ENCODE measurements at places on chromosomes 12 and 14.

GRCh38 chr14:61950340-61950739 lies 188.1 kb downstream of the SNAPC1 start:
- no peak for DNase-seq

DNA sequence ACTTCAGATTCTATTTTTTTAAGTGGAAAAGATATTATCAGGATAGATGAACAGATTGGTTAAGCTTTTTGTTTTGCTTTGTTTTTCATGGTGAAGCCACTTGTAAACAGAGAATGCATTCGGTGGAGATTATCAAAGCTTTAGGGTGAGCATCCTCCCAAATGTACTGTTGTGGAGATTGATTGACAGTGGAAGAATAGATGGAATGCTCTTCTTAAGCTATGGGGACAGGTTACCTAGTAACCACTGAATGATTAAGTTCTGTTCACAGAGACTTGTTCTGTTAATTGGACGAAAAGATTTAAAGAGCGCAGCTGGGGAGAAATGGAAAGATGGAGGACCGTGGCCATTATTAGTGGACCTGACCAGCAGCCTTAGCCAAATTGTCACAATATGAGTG lies 21.8 kb upstream of the SPATA7 start:
- DNase-seq: no peak

DNA sequence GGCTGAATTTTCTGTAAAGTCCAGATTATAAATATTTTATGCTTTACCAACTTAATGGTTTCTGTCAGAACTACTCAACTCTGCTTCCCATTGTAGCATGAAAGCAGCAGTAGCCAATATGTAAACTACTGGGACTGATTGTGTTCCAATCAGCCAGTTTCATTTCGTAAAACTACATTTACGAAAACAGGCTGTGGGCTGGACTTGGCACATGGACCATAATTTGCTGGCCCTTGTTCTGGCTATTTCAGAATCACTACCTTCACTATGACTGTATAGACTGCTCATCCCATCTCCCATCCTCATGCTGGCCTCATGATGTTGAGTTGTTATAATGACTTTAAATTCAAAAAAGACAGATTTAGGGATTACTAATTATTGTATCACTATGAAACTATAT lies 38.7 kb downstream of the FAR2 start:
- no peak for DNase-seq

DNA sequence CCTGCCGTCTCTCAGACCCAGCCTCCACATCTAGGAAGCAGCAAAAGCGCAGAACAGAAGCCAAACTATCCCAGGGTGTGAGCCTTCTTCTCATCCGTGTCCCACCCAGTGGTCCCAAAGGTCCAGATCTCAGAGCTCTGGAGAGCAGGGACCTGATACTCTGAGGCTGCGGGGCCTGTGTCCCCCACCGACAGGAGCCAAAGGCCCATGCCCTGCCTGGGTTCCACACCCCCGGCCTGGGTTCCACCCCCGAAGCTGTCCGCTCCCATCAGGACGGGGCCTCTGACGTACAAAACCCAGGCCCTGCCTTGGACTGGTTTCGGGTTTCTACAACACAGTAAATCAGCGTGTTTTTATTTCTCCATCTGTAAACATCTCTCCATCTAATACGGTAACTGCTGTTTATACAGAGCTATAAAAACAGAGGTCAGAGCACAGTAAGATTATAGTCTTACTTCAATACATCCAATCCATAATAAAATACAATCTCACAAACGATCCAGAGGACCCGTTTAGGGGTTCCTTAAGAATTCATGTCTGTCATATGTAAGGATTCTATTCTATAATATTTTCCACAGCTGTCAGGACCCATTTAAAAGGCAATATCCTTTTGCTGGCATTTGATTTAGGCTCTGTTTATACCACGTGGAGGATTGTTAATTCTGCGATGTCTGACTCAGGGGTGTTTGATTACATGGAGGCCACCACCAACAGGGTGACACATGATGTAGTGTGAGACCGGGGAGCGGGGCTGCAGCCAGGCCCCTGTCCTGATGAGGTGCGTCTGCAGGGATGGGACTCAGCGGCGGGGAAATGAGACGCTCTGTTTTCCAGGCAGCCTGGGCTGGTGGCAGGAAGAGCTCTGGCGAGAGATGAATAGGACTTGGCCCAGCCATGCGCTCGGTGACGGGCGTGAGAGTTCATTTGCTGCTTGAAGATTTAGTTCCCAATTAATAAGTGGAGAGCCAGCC lies 110.3 kb downstream of the DICER1 start:
- DNase-seq: no peak

DNA sequence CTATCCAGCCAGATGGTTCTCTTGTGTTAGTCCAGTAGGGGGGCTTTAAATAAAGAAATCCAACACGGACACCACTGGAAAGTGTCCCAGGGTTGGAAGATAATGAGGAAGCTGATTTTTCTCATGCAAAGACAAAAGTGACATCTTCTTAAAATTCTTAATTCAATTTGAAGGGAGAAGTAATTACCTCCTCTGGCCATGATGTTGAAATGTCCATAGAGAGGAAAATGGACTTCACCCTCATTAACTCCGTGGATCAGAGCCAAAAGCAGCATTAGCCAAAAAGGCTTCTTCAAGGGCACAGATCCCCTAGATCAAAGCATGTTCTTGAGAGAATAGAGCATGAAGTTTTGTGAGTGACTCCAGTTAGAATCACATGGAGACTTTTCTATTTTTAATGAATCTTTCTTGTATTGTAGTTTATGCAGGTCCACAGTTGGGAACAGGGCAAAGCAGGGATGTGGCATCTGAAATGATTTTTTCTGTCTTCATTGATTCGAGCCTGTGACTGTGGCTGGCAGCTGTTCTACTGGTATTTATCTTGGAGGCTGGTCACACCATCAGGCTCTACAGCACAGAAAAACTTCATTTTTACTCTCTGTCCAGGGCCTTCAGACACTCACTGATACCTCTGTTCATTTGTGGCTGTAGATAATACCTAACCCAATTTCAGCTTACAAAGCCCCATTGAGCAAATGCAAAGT lies 1002.5 kb downstream of the AACS start:
- DNase-seq: no peak

GRCh38 chr12:130202201-130202600 lies 39.9 kb downstream of the FZD10 start:
- no peak for DNase-seq

GRCh38 chr14:100683578-100683977 lies 43.1 kb upstream of the DLK1 start:
- DNase-seq: no peak

- DNase-seq: no peak
These were observed 77.0 kb upstream of the FOXN3 start for GRCh38 chr14:89493877-89494634.

DNA sequence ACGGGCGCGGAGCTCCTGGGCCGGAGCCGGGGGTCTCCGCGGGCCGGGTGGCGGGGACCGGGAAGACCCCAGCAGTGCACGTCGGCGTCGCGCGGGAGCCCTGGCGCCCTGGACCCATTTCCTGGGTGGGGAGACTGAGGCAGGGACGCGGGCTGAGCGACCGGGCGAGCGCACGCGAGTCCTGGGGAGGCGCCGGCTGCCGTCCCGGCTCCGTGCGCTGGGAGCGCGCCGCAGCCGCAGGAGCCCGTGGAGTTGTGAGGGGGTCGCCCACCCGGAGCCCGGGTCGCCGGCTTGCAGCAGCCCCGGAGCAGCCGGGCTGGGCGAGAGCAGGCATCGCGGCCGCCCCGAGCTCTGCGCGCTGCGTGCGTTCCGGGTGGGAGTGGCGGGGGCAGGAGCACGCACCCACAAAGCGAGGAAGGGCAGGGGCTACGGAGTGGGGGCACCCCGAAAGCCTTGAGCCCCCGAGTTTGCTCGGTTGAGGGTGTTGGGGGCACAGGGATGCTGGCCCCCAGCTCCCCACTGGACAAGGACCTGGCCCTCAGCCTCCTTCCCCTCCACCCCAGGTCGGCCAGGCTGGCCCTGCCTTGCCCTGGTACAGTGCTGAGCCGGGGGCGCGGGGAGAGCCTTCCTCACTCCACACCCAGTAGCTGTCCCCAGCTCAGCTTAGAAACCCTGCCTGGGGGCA lies 620 bp downstream of the MMP17 start:
- no peak for DNase-seq

DNA sequence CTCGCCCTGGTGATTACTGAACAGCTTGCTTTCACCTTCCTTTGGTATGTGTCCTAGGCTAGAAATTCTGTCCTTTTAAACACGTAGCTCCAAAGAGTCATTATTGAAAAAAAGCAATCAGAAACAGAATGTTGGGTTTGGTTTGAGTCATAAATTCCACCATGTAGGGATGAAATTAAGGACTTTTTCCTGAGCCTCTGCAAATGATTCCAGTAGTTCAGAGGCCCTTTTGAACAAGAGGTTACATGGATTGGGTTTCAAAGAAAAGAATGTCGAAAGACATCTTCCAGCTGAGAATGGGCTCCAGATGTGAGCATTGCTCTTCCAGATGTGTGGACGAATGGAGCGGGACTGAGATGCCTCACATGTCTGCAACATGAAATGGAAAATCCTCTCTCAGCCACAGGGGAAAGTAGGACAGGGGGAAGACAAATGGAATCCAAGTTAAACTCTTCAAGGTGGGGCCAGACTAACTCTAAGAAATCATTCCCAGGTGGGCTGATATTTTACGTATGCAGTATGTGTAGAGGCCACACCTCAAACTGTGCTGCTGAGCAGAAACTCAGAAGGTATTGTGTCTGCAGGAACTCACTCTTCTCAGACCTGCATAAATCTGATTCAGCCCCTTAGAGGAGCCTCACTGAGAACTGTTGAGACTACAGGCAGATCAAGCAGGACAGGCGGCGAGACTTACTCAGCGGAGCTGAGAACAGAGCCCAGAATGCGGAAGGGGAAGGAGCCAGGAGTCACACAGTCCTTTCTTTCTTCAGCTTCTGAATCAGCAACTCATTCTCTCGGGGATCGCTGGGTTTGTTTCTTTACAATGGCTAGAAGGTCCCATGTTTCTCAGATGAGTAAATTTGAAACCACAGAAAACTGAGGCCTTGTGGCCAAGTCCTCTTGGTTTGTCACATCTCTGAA lies 23.3 kb upstream of the EMP1 start:
- DNase-seq: no peak

DNA sequence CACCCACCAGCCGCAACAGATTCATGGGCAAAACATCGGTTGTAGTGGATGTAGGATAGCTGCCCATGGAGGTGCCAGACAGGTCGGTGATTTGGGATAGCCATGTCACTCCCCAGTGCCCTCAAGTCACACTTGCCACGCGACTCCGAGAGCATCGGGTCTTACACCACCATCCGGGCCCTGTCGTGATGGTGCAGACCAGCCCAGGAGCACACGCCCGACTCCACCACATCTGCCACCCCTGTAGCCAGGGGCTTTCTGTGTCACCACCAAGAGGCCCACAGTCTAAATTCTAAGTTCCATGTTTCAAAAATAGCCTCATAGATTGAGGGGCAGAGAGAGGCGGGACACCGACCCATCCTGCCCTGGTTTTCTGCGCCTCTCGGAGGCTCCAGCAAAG lies 18.0 kb downstream of the FOXN4 start:
- DNase-seq: no peak

DNA sequence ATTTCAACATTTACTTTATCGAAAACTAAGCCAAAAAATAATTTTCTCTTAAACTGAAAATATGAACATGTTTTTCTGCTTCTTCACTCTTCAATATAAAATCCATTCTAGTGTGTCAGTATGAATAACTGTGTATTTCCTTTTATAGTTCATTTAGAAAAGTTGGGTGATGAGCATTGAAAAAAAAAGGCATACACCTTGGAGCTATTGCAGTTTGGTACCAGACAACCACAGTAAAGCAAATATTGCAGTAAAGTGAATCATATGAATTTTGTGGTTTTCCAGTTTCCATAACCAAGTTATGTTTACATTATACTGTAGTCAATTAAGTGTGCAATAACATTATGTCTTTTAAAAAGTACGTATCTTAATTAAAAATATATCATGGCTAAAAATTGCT lies 195.0 kb upstream of the FOXG1 start:
- DNase-seq: no peak

DNA sequence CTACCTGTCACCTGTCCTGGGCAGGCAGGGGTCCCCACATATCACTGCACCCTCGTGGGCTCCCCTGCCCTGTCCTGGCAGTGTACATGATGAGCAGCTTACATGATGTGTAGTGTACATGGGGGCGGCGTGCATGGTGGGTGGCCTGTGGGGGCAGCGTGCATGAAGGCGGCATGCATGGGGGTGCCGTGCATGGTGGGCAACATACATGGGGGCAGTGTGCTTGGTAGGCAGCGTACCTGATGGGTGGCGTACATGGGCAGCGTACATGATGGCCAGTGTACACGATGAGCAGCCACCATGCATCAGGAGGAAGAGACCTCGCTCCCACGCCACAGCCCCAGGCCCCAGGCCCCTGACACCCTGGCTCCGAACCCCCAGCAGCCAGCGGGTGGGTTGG lies 266.3 kb downstream of the CACNA1C start:
- no peak for DNase-seq

- no peak for DNase-seq
These were observed 155.2 kb downstream of the LRIG3 start for GRCh38 chr12:58765076-58765475.

DNA sequence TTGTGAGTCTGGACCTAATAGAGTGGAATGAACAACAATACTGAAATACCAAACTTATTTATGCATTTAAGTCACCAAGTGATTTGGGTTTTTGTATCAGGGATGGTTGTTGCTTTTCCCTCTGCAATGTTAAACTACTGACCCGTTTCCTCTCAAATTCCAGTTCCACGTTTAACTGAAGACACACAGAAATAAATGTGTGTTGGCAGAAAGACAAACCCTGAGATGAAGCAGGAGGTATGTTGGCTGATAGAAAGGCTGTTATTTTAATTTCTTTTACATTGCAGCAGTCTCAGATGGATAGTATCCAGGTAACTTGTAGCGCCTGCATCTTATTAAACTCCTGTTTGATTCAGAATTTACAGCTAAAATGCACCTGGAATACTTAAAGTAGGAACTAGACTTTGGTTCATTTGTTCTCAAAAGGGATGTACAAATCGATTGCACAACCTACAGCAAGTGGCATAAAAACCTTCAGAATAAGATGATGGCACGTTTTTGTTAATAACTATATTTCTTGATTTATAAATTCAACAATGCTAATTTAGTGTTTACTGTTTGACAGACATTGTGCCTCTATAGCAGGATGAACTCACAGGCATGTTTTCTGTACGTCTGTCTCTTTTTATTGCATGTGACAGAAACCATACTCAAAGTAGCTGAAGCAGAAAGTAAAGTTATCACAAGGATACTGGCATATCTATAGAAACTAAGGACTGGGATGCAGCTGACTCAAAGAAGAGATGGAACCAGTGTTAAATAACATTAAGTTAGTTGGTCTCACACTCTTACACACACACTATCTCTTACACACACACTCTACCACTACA lies 405.7 kb downstream of the ZFP36L1 start:
- no peak for DNase-seq

DNA sequence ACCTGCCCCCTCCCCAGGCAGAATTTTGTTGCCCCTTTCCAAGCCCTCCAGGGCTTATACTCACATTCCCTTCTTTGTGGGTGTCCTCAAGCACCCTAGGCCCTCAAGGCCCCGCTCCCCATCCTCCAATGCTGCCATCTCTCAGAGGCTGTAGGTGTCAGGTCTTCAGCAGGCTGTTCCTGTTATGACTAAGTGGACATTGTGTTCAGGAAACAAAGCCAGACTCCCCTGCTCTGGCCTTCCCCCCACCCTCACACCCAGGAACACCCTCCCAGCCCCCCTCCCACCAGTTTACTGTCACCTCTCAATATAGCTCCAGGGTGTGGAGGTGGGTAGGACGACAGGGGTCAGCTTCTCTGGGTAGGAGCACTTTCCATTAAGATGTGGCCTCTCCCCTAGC lies 1.4 kb upstream of the MYH6 start:
- DNase-seq: no peak

- no peak for DNase-seq
These were observed 48.0 kb downstream of the ARF6 start for GRCh38 chr14:49940808-49941421.

- no peak for DNase-seq
These were observed 67.9 kb upstream of the BEGAIN start for GRCh38 chr14:100654814-100655740.
